ENCODE measurements at places on chromosomes 12 and 14.
A peak's percentile ranks its signal among the peaks of the same experiment; 100 is the strongest.

DNA sequence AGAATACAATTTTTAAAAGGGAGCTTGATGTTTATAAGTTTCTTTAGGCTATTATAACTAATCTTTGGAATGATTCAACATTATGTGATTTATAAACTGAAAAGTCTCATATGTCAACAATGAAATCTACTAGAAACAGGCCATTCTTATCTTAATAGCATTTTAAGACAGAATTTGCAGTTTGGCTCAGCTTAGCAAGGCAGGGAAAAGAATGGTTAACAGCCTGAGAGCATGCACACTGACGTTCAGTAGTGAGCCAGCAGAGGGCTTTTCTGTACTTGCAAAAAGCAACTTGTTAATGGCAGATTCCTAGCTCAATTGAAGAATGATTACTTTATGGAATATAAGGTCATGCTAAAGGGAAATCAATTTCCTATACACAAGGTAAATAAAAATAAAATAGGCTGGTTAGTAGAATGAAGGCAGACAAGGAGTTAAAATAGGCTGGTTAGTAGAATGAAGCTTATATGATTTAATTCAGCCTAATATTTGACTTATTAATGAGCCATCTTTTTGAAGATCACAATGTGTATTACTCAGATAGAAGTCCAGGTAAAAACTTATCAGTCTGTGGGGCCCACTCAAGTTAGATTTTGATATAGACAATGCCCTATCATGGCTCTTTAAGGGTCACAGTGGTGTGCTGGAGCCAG lies 95.9 kb downstream of the OTOGL start:
- DNase-seq, result no peak

- no peak for DNase-seq
Measured at GRCh38 chr12:71465796-71466195, 26.2 kb downstream of the LGR5 start.

GRCh38 chr14:76282581-76282980 lies 93.4 kb upstream of the ESRRB start:
- DNase-seq, result no peak

GRCh38 chr12:52294803-52295202 lies 3.5 kb upstream of the KRT81 start:
- no peak for DNase-seq

DNA sequence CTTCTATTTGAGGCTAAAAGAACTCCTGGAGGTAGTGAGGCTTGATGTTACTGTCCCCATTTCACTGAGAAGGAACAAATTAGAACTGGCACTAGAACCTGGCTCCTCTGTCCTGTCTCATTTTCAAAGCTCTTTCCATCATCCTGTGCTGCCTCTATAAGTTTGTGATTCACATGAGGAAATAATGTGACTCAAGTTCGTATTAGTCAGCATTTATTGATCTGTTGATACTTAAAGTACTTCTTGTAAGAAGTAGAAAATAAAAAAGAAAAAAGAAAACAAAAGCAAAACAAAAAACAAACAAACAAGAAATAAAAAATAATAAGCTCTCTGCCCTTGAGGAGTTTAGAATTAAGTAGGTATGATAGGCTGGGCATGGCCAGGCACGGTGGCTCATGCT lies 2.3 kb upstream of the ESPL1 start:
- DNase-seq, result no peak

- no peak for DNase-seq
Measured at GRCh38 chr14:36555998-36556743, 26.2 kb downstream of the NKX2-8 start.

- peak; percentile 47 for DNase-seq
Measured at GRCh38 chr14:94120667-94121340, 8.6 kb downstream of the IFI27L2 start.

DNA sequence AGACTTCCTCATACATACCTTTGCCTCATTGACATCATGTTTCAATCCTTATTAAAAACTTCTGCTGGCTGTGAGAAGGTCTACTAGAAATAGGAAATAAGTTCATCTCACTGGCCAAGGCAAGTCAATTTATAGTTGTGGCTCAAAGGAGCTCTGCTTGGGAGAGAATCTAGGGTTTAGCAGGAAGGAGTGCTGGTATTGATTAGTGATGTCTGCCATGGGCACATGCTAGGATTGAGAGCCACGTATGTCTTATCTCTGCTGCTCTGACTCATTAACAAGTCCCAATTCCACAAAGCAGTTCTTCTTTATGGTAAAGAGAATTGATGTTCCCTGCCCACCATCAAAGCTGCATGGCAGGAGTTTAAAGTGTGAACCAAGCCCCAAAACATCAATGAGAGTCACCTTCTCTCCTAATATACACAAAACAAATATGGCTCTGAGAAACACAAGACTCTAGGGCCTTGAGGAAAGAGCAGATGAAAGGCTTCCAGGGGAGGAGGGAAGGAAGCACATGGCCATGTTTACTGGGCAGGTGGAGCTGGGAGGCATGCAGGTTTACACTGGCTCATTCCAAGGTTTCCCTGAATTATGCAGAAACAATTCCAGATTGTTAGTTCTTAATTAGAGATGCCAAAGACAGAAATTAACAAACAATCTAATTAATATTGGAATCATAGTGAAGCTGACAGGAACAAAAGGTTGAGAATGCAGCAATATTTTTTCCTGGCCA lies 931.9 kb upstream of the TMEM132C start:
- DNase-seq, result no peak

DNA sequence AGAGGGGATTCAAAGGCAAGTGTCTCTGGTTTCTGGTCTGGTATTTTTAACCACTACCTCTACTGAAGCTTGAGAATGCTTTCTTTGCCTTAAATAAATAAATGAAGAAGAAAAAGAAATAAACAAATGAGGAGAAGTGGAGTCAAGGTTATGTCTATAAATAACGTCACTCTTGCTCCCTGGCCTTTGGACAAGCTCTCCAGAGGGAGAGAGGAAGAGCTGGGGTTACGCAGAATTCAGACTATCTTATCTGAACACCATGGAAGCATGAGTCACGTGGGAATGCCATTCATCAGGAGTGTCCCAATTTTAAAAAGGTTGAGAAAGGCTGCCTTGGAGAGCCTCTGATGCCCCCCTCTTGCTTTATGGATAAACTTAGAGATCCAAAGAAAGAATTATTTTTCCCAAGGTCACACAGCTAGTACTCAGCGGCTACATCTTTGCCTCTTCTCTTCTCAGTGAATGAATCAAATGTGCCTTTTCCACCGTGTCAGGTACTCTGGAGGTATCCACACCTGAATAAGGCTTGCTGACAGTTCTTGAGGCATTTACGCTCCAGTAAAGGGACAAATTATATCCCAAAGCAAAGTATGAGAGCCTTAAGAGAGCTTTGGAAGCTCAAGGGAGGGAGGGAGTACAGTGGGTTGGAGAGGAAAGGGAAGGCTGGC lies 12.9 kb upstream of the MSI1 start:
- DNase-seq, result no peak

- no peak for DNase-seq
Measured at GRCh38 chr12:79299447-79300198, 391.1 kb downstream of the PAWR start.

DNA sequence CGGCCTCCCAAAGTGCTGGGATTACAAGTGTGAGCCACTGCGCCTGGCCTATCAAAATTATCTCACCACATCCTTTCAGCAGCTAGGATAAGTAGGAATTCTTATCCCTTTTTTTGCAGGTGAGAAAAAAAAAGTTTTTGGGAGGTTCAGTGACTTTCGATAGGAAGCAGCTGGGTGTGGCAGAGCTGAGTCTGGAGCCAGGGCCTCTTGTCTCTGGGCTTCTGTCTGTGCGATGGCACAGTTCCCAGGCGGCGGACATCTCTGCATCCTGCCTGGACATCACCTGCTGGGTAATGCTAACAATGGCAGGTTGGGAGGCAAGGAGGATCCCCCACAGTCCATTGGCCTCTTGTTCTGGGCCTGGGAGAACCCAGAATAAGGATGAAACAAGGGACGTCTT lies 12.5 kb downstream of the NRXN3 start:
- peak; percentile 69 for DNase-seq

DNA sequence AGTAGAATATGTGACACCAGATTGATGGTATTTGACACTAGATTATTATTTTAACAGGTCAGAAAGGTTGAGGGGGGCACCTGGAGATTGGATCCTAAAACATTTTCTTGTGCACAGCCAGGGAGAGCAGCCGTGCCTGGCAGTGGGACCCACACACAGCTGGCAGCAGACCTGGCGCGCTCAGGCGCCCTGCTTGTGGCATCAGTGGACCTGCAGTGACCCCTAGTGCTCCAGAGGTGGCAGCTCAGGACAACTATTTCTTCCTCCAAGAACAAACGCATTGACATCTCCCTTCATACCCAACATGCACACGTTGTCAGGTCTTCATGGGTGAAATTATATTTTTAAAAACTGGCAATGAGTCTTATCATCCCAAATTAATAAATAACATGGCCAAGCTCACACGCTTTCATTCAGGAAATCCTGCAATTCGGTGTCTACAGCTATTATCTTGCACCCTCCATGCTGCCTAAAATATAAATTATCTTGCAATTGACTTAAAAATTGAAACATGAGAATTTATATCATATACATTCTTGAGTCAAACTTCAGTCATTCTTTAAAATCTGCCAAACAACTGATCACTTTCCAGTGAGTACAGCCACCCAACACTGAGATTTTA lies 7.7 kb upstream of the TMEM132D start:
- no peak for DNase-seq

GRCh38 chr12:47078733-47079467 lies 521 bp upstream of the PCED1B start:
- DNase-seq, result no peak

GRCh38 chr12:108341854-108342847 lies 3.0 kb upstream of the CMKLR1 start:
- no peak for DNase-seq

DNA sequence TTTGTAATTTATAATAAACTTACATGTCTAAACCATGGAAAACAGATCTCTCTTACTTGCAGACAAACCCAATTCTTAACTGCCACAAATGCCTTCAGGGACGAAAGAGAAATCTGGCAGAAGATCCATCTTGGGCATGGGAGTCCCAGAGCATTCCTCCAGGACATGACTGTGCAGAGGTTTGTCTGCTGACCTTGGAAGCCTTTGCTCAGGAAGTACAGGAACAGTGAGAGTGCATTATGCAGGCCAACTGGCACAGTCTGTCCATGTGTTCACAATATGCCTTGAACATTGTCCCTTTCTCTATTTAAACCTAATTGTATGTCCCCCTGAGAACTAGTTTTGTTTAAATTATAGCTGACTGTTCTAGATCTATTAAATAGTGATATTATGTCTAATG lies 467.1 kb downstream of the ATP23 start:
- no peak for DNase-seq

DNA sequence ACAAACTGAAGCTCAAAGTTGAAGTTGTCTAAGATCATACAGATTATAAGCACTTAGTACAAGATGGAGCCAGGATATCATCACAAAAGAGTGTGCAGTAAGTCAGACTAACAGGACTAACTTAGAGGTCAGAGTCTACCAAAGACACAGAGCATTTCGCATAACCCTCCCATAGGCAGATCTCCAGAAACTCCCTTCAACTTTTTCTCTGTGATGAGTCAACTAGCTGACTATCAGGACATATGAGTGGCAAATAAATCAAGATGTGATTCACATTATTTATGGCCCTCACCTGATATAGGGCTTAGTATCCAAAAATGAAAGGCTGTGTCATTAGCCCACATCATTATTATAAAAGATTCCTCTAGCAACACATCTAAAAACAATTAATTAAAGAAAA lies 484.6 kb downstream of the GALC start:
- DNase-seq, result no peak

DNA sequence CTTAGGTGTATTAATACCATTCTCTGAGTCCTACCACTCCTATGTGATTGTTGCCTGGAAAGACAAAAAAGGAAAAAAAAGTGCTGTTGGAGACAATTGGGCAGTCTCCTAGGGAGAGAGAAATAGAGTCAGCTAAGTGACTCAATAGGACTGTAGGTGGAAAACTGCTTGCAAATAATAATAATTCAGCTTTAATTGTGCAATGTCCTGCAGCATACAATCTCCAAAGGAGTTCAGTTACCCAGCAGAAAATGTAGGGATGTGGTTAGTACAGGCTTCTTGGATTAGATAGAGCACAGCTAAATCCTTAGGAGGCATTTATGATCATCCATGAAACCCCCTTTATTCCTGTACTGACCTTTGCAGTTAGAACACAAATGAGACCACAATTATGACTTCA lies 3.0 kb upstream of the SRSF9 start:
- no peak for DNase-seq

- no peak for DNase-seq
Measured at GRCh38 chr12:17097674-17098073, 491.7 kb upstream of the LMO3 start.

GRCh38 chr12:103737881-103738280 lies 103.2 kb downstream of the NT5DC3 start:
- DNase-seq, result no peak

GRCh38 chr12:79331870-79332269 lies 358.9 kb downstream of the PAWR start:
- no peak for DNase-seq

DNA sequence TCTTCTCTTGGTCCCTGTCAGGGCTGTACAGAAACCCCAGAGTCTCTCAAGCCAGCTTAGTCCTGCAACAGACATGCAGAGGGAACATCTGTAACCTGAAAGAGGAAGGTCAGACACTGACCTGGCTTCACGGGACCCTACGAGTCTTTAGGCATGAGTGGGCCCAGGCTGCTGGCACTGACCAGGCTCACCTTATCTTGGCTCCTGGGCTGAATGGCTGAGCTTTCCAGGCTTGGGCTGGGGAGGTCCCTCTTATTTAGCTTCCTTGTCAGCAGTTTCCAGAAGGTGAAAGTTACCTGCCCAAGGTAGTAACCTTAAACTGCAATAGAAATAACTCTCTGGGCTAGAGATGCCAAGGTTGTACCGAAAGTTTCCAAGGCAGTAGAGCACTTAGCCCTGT lies 58.4 kb upstream of the FUT8 start:
- DNase-seq, result no peak

DNA sequence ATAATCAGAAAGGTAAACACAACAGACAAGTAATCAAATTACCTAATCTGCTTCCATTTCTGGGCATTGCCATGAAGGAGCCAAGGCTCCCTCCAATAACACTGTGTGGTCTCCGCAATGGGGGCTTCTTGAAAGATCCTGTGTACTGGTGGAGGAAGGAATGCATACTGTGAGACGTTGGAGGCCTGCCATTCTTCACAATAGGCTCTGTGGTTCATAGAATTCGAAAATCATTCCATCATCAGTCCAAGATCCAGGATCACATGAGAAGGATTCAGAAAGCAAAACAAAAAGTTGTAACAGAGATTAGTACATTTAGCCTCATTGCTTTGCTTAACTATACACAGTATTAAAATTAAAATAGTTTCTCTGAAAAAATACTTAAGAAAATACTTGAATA lies 76.3 kb downstream of the CDK17 start:
- no peak for DNase-seq

- DNase-seq, result no peak
Measured at GRCh38 chr14:89015016-89015415, 190.6 kb downstream of the TTC8 start.

GRCh38 chr12:130878193-130879185 lies 6.6 kb downstream of the RAN start:
- no peak for DNase-seq

DNA sequence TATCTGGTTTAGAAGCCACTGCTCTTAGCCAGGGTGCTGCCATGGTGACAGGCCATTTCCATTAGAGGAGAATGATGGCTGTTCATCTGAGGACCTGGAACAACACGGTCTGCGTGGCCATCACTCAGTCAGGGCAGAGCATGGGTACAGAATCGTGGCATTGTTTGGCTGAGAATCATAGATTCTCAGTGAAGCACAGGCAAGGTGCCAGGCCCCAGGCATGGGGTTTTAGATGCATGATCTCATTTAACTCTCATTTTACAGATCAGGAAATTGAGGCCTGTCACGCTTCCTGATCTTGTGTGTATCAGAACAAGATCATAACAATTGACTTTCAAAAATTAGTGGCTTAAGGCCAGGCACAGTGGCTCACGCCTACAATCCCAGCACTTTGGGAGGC lies 26.8 kb upstream of the IRF2BPL start:
- no peak for DNase-seq

Measured in mesenteric fat pad (tissue), 1 donor.